ENCODE measurements at places on chromosomes 4 and X. TPM values are rescaled to one million over a fixed set of nuclear protein-coding genes. Genes with fewer than 3 reads are reported as not detected.

- H3K27ac ChIP-seq: peak overlapping the region; percentile 1
- no peaks in the 10 kb centered on the region for H3K27me3 ChIP-seq
- no peak overlapping the region for H3K4me3 ChIP-seq
- H3K4me1 ChIP-seq: no peaks in the 10 kb centered on the region
- peaks cover 40% of the 10 kb centered on the region for H3K36me3 ChIP-seq
These were observed 63.0 kb upstream of the MND1 start for GRCh38 chr4:153281476-153281875.

- no peaks in the 10 kb centered on the region for H3K36me3 ChIP-seq
- H3K27me3 ChIP-seq: no peaks in the 10 kb centered on the region
- H3K4me1 ChIP-seq: peaks cover 5% of the 10 kb centered on the region
- H3K27ac ChIP-seq: no peak overlapping the region
- DNase-seq: no peak
- no peak overlapping the region for H3K4me3 ChIP-seq
These were observed 1269.7 kb downstream of the FSTL5 start for GRCh38 chr4:160894128-160894527.

DNA sequence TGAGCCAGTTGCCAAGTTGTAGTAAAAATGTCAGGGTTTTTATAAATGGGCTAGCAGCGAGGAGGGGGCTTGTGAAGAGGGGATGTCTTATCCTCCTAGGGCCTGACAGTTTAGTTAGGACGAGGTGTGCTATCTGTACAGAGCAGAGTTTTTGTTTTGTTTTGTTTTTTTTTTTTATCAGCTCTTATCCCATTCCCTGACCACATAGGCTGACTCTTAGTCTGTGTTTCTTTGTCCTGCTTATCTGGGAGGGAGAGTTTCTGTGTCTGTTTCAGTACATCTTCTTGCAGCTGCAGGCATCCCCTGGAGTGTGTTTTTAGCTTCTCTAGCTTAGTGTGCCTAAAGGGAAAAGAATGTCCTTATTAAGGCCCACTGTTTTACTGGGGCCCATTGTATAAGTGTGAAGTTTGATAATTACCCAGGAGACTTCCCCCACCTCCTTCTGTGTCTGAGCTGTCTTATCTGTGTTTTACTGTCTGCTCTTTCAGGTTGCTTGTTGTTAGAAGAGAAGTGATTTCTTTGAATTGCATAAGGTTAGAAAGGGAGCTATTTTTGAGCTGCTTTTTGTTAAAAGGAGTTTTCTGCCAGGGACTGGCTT lies 32.0 kb downstream of the PAGE2 start:
- no peaks in the 10 kb centered on the region for H3K36me3 ChIP-seq
- H3K27ac ChIP-seq: no peak overlapping the region
- no peak overlapping the region for H3K4me3 ChIP-seq
- no peak for DNase-seq
- peaks cover 23% of the 10 kb centered on the region for H3K4me1 ChIP-seq

- no peaks in the 10 kb centered on the region for H3K4me1 ChIP-seq
- peaks cover 1% of the 10 kb centered on the region for H3K27me3 ChIP-seq
- H3K27ac ChIP-seq: no peak overlapping the region
These were observed 377.2 kb upstream of the ANXA10 start for GRCh38 chr4:167715176-167715575.

DNA sequence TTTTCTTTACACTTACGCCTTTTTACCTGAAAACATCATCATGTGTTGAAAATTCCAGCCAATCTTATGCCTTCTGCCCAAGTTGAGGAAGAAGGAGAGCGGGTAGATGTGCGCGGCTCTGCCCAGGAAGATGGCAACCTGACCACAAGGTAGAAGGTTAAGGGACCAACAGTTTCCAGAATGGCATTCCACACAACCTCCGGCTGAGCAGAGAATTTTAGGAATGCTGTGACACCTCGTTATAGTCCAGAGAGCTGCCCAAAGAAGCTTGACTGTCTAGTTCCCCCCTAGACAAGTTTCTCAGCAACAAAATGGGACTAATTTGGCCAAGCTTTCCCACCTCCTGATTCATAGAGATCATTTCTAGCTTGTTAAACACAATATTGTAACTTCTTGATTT lies 75.1 kb downstream of the CHST7 start:
- no peak overlapping the region for H3K4me3 ChIP-seq
- H3K4me1 ChIP-seq: peaks cover 16% of the 10 kb centered on the region
- H3K27ac ChIP-seq: no peak overlapping the region
- no peak for DNase-seq
- H3K27me3 ChIP-seq: no peaks in the 10 kb centered on the region

GRCh38 chrX:40460926-40461325 lies 119.8 kb upstream of the ATP6AP2 start:
- no peaks in the 10 kb centered on the region for H3K36me3 ChIP-seq
- no peak overlapping the region for H3K27ac ChIP-seq
- peaks cover 2% of the 10 kb centered on the region for H3K4me1 ChIP-seq
- no peak overlapping the region for H3K4me3 ChIP-seq

GRCh38 chrX:44267861-44268260 lies 75.6 kb downstream of the EFHC2 start:
- DNase-seq: no peak
- H3K4me3 ChIP-seq: no peak overlapping the region
- no peak overlapping the region for H3K27ac ChIP-seq
- H3K27me3 ChIP-seq: no peaks in the 10 kb centered on the region
- no peaks in the 10 kb centered on the region for H3K4me1 ChIP-seq

DNA sequence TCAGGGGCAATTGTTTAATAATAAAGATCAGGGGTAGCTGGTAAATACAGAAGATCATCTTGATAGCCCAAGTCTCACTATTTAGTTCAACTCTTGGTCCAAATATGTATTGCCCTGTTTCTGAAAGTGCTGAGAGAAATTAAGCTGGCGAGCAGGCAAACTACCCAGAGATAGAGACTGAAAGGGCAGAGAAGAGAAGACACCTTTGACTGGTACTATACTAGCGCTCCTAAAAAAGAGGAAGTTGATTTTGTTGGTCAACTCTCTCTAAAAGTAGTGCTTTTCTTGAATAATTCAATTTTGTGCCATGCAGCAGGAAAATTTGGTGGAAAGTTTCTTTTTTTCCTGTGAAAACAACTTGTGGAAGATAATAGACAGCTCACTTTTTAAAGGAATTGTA lies 64.0 kb downstream of the IGSF1 start:
- DNase-seq: no peak
- peaks cover 46% of the 10 kb centered on the region for H3K27me3 ChIP-seq
- H3K27ac ChIP-seq: no peak overlapping the region
- no peaks in the 10 kb centered on the region for H3K4me1 ChIP-seq

The MID1 gene
- total RNA-seq: 48.8 TPM

The GUCY1B1 gene
- 18.6 TPM for total RNA-seq

The RHOXF2 gene
- not detected for total RNA-seq
